ENCODE measurements at places on chromosomes 11 and 22.
A peak's percentile ranks its signal among the peaks of the same experiment; 100 is the strongest.

DNA sequence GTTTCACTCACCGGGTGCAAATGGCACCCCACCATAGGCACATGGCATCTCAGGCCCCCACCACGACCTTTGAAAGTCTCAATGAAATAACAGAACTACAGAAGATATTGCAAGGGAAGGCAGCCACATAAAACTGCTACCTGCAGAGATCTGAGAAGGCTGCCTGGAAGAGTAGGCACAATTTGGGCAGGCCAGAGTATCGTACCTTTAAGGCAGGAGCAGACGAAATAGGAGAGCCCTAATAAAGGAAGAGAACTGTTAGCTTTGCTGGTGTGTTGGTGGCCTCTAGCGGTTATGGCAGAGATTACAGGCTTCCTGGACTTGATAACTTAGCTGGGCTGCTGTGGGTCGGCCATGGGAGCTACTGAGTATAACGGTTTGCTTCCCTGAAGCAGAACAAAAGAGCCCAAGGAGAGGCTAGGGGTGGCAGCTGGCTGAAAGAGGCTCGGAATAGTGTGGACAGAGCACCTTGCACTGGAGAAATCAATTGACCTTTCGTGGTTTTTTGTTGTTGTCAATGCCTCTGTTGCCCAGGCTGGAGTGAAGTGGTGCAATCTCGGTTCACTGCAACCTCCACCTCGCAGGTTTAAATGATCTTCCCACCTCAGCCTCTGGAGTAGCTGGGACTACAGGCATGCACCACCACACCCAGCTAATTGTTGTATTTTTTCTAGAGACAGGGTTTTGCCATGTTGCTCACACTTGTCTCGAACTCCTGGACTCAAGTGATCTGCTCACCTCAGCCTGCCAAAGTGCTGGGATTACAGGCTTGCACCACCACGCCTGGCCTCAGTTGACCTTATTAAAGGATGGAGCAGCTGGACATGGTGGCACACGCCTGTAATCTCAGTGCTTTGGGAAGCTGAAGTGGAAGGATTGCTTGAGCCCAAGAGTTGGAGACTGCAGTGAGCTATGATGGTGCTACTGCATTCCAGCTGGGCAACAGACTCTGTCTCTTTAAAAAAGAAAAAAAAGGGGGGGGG, 4.8 kb downstream of the SDF2L1 start:
- peak; percentile 75 for DNase-seq

GRCh38 chr11:69037074-69037473, 11.7 kb upstream of the TPCN2 start:
- DNase-seq, result peak; percentile 13

DNA sequence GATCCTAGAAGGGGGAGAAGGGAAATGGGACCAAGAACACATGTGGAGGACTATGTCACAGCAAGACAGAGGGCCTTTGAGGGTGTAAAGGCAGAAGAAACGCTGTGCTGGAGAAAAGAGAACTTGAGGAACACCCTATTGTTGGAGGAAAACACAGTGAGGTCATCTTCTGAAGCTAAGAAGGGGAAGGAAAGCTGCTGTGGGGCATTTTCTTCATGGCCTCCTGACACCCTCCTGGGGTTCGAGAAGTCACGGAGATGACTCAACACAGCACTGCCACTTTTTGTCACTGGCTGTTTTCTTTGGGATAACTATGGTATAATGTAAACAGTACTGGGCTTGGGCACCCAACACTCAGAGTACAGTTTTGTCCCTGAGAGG, 492.6 kb upstream of the CADM1 start:
- DNase-seq, result no peak

GRCh38 chr11:5369789-5370188, 13.8 kb upstream of the OR51M1 start:
- no peak for DNase-seq

GRCh38 chr11:44162662-44163061, 67.2 kb downstream of the EXT2 start:
- no peak for DNase-seq

DNA sequence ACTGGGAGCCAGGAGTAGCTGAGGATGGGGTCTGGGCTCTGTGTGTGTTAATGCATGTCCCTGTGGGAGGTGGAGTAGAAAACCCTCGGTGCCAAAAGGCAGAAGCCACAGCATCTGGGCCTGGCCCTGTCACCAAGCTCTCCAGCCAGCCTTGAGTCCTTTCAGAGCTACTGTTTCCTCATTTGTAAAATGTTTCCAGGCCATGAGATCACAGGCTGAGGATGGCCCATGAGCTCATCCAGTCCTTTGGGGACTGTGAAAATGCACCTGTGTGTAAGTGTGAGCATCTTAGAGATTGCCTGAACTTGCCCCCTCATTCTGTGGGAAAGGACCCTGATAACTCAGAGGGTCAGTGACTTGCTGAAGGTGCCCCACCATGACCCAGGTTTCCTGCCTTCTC, 9.1 kb downstream of the ANKK1 start:
- DNase-seq, result no peak

Data from uterus (tissue), 4 donors.